CD4-positive, alpha-beta T cell treated with Interleukin-12 subunit alpha and Interleukin-12 subunit beta, for 1 hour (primary cell): ENCODE measurements at places on chromosomes 13 and 19.
A peak's percentile ranks its signal among the peaks of the same experiment; 100 is the strongest.

DNA sequence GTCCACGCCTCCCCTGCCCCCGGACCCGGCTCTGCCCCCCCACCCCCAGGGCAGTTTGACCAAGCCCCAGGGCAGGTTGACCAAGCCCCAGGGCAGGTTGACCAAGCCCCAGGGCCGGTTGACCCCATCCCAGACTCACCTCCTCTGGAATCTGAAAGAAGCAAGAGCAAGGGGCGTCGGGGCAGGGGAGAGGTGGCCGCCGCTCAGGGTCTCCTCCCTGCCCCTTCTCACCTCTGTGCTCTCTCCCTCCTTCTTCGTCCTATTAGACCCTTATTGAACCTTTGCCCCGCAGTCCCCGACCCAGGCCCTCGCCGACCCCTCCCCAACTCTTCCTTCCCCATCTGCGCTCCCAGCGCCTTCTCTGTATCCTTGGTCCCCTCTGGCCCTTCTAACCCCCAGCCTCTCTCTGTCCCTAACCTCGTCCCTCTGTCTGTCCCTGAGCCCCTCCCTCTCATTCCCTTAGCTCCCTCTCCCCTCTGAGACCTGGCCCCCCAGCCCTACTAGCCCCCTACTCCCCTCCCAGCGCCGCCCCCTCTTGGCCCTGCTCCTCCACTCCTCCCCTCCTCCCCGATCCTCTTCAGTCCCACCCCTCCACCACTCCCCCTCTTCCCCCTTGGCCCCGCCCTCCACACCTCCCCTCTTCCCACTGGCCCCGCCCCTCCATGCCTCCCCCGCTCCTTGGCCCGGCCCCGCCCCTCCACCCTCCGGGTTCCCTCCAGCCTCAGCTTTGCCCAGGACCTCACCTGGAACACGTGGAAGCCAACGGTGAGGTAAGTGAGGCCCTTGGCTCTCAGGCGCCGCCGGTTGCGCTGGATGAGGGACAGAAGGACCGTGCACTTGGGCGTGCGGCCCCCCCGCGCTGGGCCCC is 7.6 kb downstream of the CAPN12 start:
- DNase-seq, result peak; percentile 73

GRCh38 chr13:99046851-99047250 is 69.0 kb upstream of the DOCK9 start:
- no peak for DNase-seq

DNA sequence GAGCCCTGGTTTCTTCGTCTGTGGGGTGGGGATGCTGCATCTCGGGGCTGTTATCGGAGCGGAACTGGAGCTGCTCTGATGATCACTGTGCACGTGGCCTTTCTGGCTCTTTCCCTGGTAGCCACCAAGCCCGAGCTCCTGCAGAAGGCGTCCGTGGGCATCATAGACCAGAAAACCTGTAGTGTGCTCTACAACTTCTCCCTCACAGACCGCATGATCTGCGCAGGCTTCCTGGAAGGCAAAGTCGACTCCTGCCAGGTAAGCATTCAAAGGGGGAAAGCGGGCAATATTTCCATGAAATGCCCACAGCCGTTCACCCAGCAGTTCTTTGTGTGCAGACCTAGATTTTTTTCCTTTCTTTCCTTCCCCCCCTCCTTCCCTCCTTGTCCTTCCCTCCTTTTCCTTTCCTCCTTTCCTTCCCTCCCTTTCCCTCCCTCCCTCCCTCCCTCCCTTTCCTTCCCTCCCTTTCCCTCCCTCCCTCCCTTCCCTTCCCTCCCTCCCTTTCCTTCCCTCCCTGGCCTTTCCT is 9.4 kb downstream of the TIMM13 start:
- DNase-seq, result no peak

GRCh38 chr19:10565028-10565566 is 713 bp downstream of the KRI1 start:
- peak; percentile 68 for DNase-seq

DNA sequence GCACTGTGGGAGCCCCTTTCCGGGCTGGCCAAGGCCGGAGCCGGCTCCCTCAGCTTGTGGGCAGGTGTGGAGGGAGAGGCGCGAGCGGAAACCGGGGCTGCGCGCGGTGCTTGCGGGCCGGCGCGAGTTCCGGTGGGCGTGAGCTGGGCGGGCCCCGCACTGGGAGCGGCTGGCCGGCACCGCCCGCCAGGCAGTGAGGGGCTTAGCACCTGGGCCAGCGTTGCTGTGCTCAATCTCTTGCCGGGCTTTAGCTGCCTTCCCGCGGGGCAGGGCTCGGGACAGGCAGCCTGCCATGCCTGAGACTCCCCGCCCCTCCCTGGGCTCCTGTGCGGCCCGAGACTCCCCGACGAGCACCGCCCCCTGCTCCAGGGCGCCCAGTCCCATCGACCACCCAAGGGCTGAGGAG is 405.2 kb upstream of the PRR20A start:
- no peak for DNase-seq
